ENCODE measurements at places on chromosomes 11 and 22.

- no peak for DNase-seq
Measured at GRCh38 chr11:126337474-126338241, 17.8 kb upstream of the ST3GAL4 start.

GRCh38 chr11:123159183-123159857 lies 35.7 kb downstream of the CLMP start:
- no peak for DNase-seq

DNA sequence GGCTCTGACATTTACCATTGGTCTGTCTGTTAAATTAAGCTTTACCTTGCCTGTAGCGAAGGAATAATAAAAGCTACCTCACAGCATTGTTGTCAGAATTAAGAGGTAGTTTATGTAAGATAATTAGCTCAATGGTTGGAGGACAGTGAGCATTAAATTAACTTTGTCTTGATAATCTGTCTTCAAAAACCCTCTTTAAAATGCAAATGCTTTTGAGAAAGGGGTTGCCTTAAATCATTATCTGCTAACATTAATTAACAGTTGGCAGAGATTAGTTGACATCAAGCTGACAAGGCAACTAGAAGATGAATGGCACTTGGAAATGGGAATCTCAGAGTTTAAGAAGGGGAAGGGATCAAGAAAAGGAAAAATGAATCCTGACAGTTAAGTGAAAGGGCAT lies 761.1 kb upstream of the ARHGAP42 start:
- DNase-seq = no peak

DNA sequence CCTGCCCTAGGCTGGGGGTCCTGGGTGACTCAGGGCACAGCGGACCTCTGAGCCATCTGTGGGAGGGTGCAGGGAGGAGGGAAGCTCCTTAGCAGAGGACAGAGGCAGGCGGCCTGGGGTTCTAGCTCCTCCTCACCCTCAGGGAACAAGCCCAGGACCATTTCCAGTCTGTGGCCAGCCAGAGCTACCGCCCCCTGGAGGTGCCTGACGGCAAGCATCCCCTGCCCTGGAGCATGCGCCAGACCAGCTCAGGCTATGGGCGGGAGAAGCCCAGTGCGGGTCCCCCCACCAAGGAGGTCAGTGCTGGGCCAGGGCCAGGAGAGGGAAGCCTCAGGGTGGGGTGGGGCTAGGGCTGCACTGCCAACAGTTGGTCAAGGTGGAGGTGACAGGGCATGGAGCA lies 26.0 kb upstream of the LRRC10B start:
- DNase-seq = no peak

DNA sequence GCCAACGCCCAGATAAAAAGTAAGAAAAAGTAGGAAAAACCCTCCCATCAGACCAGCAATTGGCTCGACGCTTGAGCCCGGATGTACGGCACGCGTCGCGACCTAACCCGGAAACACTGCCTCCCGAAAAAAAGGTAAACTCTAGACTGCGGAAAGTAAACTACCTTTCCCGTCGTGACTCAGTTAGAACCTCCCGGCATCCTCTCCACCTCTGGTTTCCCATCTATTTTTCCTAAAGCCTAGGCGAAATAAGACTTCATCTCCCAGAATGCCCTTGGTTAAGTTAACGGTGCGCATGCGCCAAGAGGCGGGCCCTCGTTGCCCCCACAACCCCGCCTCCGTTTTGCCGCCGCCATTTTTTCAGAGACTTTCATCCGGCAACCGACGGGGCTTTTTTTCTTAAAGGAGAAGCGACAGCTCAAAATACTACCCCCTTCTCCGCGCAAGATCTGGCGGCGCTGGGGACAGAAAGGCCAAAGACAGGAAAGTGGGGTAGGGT lies 678 bp upstream of the ZFP91 start:
- peak; percentile 95 for DNase-seq

- peak; percentile 89 for DNase-seq
Measured at GRCh38 chr11:1757861-1758610, 5.7 kb downstream of the CTSD start.

GRCh38 chr11:20596205-20597153 lies 2.9 kb upstream of the SLC6A5 start:
- DNase-seq = no peak

GRCh38 chr22:30115705-30116104 lies 35.4 kb downstream of the HORMAD2 start:
- DNase-seq = no peak

GRCh38 chr11:88103337-88104206 lies 71.7 kb downstream of the RAB38 start:
- DNase-seq = peak; percentile 62

DNA sequence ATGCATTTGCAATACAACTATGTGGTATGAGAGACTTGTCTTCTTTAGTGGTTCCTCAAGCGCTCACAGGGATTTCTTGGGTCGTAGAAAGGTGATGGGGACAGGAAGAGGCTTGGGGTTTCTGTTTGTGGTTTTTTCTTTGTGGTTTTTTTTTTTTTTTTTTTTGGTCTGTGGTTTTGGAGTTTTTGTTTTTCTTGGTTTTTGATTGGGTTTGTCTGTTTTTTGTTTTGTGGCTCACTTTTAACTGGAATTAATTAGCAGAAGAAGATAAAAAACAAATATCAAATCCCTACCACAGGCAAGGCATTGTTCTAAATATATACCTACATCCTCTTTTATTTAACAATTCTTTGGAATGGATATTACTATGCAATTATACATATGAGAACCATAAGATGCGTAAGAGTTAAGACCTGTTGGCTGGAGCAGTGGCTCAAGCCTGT lies 5.5 kb downstream of the TTC28 start:
- DNase-seq = peak; percentile 67

- DNase-seq = no peak
Measured at GRCh38 chr22:48654492-48654891, 1173.2 kb downstream of the BRD1 start.
